ENCODE measurements at places on chromosomes 7 and 10.
A peak's percentile ranks its signal among the peaks of the same experiment; 100 is the strongest.

DNA sequence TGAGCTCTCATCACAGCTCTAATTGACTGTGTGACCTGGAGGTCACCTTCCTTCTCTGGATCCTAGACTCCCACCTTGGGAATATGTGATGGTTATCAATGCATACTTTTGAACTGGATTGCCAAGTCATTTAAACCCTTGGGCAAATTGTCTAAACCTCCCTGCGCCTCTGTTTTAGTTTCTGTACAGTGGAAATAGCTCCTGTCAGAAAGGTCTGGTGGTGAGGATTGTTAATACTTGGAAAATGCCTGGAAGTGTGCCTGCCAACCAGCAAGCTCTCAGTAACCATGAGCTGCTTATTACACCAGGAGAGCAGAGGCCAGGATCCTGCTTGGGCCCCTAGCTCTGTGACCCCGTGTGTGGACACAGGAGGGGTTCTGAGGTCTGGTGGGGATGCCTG lies 108.7 kb upstream of the PPIF start:
- DNase-seq, result no peak

- DNase-seq, result no peak
Measured at GRCh38 chr7:124645704-124646103, 119.9 kb downstream of the GPR37 start.

DNA sequence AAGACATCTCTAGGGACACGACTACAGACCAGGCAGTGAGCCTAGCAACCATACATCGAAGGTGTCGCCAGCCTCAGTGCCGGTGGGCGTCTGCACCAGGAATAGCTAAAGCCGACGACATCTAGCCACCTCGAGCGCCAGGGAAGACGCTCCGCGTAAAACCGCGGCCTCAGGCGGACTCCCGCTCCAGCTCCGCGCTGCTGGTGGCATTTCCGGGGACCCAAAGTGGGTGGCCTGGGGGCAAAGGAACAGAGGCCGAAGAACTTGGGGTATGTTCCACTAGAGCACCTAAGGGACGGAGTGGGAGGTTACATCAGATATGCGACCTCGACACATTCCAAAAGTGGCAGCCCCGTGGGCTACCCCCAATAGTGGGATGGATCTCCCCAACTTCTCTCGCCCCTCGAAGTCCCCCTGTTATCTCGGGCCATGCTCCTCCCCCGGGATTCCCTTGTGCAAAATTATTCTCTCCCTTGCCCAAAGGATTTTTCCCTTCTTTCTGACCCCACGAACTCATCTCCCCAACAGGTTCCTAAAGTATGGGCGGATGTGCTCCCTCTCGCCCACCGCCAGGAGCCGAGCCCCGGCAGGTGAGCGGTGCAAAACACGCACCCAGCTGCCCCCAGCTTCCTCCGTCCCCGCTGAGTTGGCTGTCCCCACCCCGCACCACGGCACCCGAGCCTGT lies 1.2 kb downstream of the KCNMA1 start:
- no peak for DNase-seq

DNA sequence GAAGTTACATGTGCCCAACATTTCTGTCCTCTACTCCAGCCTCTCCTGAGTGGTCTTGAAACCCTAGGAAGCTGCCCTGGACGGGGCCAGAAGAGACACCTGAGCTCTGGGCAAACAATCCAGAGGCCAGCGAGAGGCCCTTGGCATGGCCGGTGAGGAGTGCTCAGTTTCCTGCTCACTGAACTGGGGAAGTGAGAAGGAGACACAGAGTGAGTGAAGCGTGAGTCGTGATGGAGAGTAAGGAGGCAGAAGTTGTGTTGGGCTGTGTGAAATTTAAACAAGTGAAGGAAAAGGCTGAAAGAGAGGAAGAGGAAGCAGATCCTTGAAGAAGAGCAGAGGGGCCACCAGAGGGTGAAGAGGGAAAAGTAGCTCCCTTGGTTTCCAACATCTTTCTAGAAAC lies 73.2 kb downstream of the WNT2 start:
- DNase-seq, result no peak

DNA sequence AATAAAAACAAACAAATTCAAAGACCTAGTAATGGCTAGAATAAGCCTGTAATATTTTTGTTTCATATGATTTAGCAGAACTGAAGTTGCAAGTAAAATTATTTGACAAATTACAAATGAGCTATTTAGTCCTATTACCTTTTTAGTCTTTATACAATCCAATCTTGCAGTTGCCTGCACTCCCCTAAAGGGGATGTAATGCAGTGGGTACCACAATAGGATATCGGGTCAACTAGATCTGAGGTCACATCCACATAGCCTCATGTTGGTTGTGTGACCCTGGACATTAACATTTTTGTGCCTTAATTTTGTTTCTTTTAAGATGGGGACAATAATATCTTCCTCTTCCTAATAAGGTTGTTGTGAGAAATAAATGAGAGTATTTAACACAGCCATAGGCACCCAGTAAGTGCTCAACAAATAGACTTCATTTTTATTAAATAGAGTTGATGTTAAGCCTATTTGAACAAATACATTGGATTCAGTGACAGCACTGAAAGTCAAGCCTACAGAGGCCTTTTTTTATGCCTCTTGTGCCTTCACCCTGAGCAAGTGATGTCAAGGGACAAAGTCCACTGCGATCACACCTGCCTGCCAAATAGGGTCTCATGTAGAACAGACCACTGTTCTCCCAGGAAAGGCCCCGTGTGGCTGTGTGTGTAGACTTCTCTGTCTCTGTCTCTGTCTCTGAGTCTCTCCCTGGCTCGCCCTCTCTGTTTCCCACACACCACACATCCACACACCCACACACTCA lies 124.8 kb downstream of the EVX1 start:
- no peak for DNase-seq

- DNase-seq, result no peak
Measured at GRCh38 chr10:31754803-31755624, 173.6 kb downstream of the ARHGAP12 start.

DNA sequence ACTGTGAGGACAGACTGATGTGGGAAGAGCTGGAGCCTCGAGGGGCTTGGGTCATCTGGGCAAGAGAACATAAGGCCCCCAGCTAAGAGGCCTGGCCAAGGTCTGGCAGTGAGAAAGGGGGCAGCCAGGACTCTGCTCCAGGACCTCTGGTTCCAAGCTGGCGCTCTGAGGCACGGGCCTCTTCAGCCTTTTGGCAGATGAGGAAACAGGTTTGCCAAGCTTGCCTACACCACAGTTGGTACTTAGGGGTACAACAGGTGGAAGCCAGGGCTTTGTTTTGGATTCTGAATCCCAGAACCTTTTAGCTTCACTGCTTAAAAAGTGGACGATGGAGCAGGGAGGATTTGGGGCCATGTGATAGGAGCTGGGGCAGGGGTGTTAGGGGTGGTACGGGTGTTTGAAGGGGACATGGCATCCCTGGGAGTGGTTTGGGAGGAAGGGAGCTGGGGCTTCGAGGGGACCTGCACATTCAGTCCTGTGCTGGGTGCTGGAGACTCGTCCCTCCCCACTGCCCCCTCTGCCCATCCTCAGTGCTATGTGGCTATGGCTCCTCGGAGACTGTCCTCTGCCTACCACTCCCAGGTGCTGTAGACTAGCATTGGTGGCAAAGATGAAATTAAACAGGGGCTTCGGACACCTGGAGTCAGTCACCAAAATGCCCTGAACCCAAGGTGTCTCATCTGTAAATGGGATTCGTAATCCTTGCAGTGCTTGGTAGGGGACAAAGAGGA lies 30.3 kb downstream of the ZNF775 start:
- no peak for DNase-seq

DNA sequence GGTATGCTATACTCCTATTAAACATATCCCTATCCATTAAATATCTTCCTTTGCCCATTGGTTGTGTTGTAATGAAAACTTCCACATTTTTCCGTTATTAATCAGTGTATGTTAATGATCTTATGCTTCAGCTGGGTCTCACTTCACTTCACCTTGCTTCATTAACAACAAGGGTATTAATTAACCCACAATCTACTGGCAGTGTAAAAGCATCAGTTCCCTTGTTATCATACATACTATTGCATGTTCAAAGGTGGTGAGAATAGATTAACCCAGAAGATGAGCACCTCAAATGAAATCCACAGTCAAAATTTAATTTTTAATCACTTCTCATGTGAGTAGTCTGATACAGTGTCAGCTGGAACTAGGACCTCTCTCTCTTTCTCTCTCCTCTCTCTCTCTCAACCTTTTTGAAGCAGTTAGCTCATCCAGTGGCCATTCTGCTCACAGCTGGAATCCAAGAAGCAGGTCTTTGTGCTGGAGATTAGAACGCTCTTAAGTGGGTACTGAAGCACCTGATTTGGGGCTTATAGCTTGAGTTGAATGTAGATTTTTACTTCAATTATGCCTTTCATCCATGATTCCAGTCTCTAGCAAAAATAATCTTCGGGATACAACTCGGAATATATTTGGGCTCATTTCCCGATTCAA lies 172.3 kb downstream of the RAPGEF5 start:
- DNase-seq, result no peak

DNA sequence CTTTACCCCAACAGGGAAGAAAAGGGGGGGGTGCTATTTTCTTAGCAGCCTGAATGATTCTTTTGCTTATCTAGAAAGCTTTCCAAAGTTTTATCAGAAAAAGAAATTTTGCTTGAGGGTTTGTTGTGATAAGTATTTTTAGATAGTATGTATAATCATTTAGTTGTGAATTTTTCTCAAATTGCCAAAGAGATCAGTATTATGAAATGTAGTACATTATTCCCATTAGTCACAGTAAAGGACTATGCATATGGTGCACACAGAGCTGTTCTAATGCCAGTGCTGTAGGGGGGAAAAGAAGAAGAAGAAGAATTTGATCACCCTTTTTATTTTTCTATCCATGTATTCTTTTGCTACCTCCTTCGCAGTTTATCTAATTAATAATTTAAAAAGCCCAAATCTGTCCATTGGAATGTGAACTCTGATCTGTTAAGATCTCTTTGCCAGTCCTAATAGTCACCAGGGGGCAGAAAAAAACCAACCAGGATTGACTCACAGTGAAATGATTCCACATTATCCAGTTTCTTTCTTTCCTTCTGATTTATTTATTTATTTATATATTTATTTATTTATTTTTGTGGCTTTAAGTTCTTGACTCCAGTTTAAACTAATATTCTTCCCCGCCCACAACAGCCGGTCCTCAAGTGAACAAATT lies 4.7 kb downstream of the RBM20 start:
- DNase-seq, result no peak

DNA sequence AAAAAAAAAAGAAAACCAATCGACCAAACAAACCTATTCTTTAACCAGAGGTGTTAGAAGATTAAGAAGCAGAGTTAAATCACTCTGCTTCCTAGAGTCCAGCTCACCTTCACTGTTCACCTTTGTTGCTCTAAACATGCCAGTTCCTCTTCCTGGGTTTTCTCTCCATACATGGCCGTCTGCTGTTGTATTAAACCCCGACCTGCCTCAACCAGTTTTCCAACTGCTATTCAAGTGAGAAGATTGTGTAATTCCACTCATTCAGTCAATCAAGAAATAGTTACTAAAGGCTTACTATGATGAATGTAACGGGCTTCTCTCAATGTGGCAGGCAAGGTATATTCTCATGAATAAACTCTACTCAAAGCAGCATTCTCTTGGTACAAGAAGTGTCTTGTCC lies 8.8 kb downstream of the AASS start:
- no peak for DNase-seq

GRCh38 chr7:149824301-149824741 lies 13.9 kb upstream of the ZNF862 start:
- DNase-seq, result no peak

GRCh38 chr7:29414216-29414615 lies 149.4 kb upstream of the PRR15 start:
- DNase-seq, result no peak

- no peak for DNase-seq
Measured at GRCh38 chr7:132751244-132751647, 175.0 kb upstream of the PLXNA4 start.

DNA sequence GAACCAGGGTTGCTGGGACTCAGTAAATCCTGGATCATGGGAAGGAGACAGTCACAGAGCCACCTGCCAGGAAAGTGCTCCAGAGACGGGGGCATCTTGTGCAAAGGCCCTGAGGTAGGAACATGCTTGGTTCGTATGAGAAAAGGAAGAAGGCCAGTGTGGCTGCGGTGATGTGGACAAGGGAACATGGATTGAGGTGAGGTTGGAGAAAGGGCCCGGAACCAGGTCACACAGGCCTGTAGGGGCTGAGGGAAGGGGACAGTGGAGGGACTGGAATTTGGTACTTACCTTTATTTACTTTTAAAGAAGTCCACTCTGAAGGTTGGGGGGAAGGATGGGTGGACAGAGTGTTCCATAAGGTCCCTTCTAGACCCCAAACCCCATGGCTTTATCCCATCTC lies 32.9 kb upstream of the CXCL12 start:
- DNase-seq, result no peak

GRCh38 chr7:96306385-96307125 lies 15.3 kb downstream of the SLC25A13 start:
- DNase-seq, result no peak

GRCh38 chr10:6050801-6051445 lies 11.2 kb downstream of the IL2RA start:
- peak; percentile 92 for DNase-seq

GRCh38 chr7:137328373-137329120 lies 15.0 kb downstream of the PTN start:
- no peak for DNase-seq

GRCh38 chr7:88337572-88337971 lies 30.9 kb upstream of the STEAP4 start:
- no peak for DNase-seq

- no peak for DNase-seq
Measured at GRCh38 chr7:156703773-156704482, 63.4 kb downstream of the RNF32 start.

GRCh38 chr10:102140913-102141540 lies 8.2 kb downstream of the PPRC1 start:
- no peak for DNase-seq

DNA sequence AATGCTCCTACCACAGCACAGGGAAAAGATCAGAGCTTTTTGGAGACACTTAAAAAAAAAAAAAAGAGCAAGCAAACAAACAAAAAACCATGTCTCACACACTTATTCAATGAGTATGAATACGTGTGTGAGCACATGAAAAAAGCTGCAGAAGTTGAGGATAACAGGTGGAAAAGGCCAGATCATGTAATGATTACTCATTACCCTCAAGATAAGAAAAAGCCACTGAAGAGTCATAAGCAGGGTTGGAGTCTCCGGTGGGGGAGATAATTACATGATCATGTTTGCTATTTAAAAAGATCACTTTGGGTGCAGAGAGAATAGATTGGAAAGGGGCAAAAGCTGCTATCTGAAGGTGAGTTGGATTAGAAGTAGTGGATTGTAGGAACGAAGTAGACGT lies 77.0 kb downstream of the POU6F2 start:
- no peak for DNase-seq

DNA sequence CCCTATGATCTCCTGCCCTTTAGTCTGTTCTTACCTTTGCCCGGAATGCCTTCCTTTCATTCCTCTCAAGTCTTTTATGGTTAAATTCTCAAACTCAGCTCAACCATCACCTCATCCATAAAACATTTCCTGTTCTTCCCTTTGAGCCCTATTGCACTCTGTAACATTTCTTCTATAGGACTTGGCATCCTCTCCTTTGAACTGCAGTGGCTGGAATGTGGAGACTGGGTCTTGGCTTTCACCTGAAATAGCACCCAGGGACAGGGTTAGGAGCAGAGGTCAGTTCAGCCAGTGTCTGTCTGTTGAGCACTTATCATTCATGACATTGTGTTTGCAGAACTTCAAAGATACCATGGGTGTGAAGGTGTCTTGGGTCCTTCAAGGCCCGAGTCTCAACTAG lies 7.2 kb downstream of the NFE2L3 start:
- no peak for DNase-seq

- no peak for DNase-seq
Measured at GRCh38 chr10:13311177-13311575, 11.3 kb upstream of the PHYH start.

All from stimulated activated CD4-positive, alpha-beta T cell treated with anti-CD3 and anti-CD28 coated beads, Interleukin-2, amount 100 ng/mL, for 24 hours (primary cell).